ENCODE measurements at places on chromosomes 6 and 20.

DNA sequence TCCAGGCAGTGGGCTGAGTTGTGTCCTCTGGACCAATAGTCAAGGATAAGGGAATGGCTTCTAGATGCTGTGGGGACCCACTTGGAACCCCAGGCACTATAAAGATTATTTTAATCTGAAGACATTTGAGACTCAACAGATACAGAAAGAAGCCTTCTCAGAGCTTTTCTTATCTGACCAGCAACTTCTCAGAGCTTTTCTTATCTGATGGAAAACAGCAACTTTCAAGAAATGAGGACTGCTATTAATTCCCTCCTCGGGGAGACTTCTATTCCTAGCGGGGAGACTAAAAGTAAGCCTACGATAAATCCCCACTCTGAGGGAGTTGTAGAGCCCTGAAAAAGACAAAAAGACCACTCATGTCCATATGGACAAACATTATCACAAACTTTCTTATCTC, 160.5 kb downstream of the RNASET2 start:
- DNase-seq, result no peak

DNA sequence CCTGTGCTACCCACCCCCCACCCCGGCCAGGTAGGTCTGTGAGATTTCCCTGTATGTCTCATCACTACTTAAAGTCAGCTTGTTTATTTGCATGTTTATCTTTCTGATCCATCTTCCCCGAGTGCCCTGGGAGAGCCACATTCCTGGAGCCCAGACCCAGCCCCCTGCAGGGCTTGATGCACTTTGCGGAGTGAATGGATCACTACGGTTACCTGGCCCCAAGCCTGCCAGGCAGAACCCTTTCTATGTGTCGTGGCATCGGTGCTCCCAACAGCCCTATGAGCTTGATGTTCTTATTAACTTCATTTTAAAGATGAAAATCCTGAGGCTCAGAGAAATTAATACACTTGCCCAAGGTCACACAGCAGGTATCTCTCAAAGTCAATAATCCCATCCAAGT, 13.6 kb upstream of the SLCO4A1 start:
- no peak for DNase-seq

DNA sequence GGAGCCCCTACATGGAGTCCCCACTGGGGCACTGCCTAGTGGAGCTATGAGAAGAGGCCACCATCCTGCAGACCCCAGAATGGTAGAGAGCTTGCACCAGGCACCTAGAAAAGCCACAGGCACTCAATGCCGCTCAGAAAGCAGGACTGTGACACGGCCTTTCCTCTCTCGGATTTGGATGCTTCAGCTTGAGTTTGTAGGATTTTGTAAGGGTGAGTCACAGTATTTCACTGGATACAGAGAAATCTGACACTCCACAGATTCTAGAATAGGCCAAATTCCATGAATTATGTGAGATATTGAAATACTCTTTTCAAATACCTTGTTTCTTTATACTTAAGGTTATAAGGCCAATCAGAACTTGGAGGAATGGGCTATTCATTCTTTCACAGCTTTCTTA, 424.5 kb downstream of the HTR1B start:
- no peak for DNase-seq

- no peak for DNase-seq
These were observed 17.1 kb downstream of the ZHX3 start for GRCh38 chr20:41300383-41300782.

GRCh38 chr6:82143041-82143481, 104.5 kb downstream of the IBTK start:
- no peak for DNase-seq

DNA sequence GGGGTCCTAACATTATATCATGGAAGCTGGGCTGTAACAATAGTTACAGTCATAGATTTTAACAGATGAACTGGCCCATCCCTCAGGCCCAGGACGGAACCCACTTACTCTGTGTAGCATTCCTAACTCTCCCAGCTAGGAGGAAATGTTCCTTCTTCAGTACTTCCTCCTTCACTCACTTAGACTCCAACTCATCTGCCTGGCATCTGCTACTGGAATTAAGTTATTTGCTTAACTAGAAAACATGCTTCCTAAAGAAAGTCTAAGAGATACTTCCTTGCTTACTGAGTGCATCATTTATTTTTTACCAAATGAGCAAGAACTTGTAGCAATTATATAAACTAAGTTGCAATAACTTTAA, 20.5 kb downstream of the GCLC start:
- no peak for DNase-seq

- no peak for DNase-seq
These were observed 5.7 kb downstream of the HCK start for GRCh38 chr20:32057656-32058184.

- no peak for DNase-seq
These were observed 37.1 kb downstream of the MAN1A1 start for GRCh38 chr6:119312441-119312840.

DNA sequence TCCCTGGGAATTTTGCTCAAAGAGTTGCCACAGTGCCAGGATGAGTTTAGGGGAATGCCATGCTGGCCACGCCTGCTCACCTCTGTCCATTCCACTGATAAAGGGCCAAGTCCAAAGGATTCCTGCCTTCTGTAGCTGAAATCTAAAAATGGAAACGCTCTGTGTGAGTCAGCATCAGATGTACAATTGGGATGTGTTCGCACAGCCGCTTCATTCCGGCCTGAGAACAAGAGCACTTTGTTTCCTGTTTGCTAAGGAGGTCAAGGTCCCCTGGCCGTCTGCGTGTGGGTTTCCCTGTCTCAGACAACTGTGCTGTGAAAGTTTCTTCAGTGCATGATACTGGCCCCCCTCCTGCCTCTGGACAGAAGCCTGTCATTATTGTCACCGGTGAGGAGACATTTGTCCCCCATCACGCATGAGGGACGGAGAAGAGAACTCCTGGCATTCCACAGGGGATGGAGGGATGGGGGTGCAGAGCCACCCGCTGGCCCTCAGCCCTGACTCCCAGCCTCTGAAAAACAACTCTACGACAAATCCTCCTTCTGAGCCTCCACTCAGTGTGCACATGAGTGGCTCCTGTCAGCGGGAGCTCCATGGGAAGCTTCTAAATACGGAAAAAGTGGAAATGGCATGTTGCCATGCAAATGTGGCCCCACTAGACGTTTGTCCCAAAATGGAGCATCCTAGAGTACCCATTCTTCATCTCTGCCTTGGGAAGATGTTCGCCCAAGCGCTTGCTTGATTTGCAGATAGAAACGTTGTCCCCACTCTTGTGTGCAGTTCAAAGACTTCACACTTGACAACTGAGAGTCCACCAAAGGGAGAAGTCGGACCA, 143.5 kb upstream of the AFDN start:
- DNase-seq, result no peak

- DNase-seq, result no peak
These were observed 78.1 kb downstream of the PRDM1 start for GRCh38 chr6:106163966-106164877.

GRCh38 chr6:161168281-161168891, 105.5 kb downstream of the AGPAT4 start:
- no peak for DNase-seq

- DNase-seq, result no peak
These were observed 60.0 kb downstream of the PTPN1 start for GRCh38 chr20:50569864-50570836.

GRCh38 chr20:48722002-48722731, 105.6 kb downstream of the PREX1 start:
- DNase-seq, result no peak

DNA sequence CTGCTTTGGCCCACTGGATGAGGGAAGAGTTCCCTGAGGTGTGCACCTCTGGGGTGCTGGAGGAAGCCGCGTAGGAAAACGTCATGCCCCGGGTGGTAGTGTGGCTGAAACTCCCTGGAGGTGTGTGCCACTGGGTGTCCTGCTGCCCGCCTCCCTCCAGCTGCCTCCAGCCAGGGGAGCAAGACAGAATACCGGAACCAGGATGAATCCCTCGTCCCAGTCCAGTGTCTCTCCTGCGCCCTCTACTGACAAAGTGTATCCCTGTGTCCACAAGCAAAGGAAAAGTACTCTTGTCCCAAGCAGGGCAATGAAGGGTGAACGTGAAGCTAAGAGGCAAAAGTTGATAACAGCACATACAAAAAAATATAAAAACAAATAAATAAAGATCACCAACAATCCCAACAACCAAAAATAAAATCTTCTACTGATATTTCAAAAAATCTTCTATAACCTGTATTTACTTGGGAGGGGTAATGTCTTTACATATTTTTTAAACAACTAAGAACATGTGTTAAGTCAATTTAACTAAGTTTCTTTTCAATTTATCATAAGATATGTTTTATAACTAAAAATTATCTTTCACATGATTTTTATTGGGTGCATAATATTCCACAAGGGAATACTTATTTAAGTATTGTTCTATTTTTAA, 437.6 kb downstream of the MAFB start:
- DNase-seq, result no peak

- no peak for DNase-seq
These were observed 4.9 kb downstream of the TNFAIP3 start for GRCh38 chr6:137871831-137872454.

DNA sequence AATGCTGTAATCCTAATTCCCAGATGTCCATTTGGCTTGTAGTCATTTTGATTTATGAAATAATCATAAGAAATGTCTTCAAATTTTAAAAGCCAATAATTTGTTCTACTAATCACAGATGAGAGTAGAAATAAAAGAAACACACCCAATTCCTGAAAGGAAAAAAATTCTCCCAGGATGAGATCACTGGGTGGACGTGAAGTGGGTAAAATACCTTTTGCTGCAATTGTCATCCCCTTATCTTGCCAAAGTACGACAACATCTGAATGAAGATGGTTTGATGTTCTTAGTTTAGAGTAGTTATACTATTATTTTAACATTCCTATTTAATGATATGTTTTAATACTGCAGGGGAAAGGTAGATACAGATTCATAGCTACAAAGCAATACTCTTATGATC, 33.7 kb downstream of the MTHFD1L start:
- no peak for DNase-seq

DNA sequence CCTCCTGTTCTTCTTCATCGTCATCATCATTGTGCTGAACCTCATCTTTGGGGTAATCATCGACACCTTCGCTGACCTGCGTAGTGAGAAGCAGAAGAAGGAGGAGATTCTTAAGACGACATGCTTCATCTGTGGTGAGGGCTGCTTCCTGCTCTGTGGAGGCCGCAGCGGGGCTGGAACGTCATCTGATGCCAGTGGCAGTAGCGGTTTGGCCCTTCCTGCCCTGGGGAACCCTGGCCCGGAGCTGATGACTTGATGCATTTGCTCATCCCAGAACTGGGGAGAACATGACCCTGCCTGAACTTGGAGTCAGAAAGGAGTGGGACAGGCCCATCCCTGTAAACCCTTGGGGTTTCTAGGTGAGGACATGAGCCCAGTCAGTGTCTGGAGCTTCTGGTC, 18.7 kb downstream of the UQCC2 start:
- DNase-seq, result peak; percentile 18

GRCh38 chr20:61082720-61083119, 169.3 kb upstream of the CDH4 start:
- no peak for DNase-seq

- no peak for DNase-seq
These were observed 84.3 kb downstream of the CARMIL1 start for GRCh38 chr6:25363427-25363826.

GRCh38 chr6:53432318-53433161, 83.8 kb upstream of the ELOVL5 start:
- DNase-seq, result no peak

DNA sequence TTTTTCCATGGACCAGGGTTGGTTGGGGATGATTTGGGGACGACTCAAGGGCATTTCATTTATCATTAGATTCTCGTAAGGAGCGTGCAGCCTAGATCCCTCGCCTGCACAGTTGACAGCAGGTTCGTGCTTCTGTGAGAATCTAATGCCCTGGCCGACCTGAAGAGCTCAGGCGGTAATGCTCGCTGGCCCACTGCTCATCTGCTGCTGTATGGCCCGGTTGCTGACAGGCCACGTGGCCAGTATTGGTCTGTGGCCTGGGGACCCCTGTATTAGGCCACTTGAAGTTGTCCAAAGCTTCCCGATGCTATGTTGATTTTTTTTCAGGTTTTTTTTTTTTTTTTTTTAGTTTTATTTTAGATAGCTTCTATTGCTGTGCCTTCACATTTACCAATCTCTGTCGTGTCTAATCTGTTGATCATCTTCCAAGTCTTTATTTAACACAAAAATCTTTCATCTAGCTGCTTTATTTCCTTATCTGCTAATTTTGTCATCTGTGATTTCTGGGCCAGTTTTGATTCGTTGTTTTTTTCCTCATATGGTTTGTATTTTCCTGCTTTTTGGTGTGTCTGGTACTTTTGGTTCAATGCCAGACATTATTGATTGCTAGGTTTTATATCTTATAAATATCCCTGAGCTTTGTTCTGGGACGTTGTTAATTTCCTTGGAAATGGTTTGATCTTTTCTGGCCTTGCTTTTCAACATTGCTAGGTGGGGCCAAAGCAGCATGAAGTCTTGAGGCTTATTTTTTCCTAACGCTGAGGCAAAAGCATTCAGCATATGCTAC, 41.1 kb downstream of the DYNLT1 start:
- no peak for DNase-seq

DNA sequence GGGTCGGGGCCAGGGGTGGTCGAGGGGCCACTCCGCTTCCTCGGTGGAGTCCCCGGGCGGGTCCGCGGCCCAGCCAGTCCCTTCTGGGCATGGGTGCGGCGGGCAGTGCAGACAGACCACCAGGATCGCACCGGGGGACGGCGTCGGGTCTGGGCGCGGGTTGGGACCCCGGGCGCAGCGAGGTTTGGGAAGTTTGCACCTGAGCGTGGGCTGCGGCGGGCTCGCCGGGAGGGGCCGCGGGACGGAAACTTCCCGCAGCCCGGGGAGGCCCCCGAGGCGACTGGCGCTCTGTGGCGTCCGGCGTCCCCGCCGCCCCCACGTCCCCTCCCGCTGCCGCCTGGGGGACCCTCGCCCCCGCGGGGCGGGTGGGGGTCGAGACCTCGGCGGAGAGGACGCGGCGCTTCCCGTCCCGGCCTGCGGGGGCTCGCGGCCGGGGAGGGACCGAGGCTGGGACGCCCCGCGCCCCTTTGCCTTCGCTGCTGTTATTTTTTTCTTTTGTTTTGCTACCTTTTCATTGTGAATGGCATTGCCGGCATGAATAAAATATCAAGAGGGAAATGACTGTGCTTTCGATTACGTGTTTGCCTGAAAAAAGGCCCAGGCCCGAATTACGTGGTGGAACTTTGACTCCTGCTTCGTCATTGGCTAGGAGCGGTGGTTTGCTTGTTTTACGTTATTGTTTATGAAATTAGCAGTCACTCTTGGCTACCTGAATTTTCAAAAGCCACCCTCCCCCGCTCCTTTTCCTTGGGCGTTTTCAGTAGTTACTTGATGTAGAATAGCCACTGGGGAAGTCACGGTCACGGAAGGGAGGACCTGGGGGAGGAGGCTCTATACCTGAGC, 703 bp downstream of the SNX9 start:
- DNase-seq, result peak; percentile 47

DNA sequence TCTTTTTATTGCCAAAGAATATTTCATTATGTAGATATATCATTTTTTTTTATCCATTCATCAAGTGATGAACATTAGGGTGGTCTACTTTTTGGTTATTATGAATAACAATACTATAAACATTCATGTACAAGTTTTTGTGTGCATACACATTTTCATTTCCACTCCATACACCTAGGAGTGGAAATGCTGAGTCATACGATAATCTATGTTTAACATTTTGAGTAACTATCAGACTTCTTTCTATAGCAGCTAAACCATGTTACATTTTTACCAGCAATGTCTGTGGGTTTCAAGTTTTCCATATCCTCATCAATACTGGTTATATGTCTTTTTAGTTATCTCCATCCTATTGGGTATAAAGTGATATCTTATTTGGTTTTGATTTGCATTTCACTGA, 65.7 kb downstream of the PRSS35 start:
- no peak for DNase-seq

Data from stimulated activated CD8-positive, alpha-beta memory T cell treated with anti-CD3 and anti-CD28 coated beads, Interleukin-4, amount 100 ng/mL, for 4 hours (primary cell).